ENCODE measurements at places on chromosomes 6 and 20.

DNA sequence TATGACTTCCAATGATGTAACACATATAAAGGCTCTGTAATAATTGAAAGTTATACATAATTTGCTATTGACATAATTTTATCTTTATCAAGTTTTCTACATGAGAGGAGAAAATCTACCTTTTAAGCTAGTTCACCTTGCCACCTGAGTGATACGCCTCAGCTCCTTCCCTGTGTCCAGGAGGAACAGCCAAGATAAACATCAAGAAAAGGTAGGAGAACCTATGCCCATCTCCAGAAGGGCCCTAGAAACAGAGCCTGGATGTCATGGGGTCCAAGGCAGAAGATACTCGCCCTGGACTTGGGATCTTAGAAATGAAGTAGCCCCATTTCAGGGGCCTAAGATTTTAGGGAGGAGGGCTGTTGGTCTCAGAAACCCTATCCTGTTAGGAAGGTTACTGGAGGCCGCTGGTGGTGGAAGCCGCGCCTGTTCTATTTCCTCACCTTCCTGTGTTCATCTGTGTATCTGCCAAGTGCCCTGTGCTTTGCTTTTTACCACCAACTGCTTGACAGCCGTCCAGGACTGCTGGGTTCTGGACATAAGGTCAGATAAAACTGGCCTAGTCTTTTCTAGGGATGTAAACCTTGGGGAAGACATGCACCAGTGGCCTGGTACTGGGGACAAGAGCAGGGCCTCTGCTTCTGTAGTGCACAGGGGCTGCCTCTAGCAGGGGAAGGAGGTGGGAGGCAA is 178.5 kb downstream of the ARID1B start:
- DNase-seq: no peak

- DNase-seq: no peak
Observed at GRCh38 chr6:158970640-158971275, 29.2 kb downstream of the RSPH3 start.

- no peak for DNase-seq
Observed at GRCh38 chr6:13089296-13089994, 238.9 kb downstream of the TBC1D7 start.

- DNase-seq: no peak
Observed at GRCh38 chr6:75213112-75213511, 7.3 kb upstream of the COL12A1 start.

GRCh38 chr20:24586523-24586840 is 117.1 kb downstream of the SYNDIG1 start:
- DNase-seq: no peak

DNA sequence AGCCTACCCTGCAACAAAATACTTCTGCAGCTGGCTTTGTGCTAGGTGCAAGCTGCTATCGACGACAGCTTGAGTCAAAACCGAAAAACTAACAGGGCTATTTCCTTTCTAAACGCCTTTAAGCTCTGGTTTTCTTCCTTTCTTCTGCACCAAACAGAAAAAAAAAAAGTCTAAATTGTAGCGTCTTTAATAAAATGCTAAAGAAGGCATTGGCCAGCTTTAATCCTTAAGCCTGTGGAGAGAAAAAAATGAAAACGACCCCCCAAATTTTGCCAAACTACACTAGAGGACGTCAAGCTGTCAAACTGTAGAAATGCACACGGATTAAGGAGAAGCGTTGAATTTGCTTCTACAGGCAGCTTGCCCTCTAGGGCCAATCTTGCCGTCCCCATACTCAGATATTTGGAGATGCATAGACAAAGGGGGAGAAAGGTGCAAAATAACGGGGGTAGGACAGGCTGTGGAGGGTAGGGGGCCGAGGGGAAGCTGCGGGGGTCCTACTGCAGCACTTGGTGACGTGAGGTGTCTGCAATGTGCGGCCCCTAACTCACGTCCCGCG is 1.4 kb upstream of the NRN1 start:
- no peak for DNase-seq
